ENCODE measurements at places on chromosomes 13 and 19.
A peak's percentile ranks its signal among the peaks of the same experiment; 100 is the strongest.

DNA sequence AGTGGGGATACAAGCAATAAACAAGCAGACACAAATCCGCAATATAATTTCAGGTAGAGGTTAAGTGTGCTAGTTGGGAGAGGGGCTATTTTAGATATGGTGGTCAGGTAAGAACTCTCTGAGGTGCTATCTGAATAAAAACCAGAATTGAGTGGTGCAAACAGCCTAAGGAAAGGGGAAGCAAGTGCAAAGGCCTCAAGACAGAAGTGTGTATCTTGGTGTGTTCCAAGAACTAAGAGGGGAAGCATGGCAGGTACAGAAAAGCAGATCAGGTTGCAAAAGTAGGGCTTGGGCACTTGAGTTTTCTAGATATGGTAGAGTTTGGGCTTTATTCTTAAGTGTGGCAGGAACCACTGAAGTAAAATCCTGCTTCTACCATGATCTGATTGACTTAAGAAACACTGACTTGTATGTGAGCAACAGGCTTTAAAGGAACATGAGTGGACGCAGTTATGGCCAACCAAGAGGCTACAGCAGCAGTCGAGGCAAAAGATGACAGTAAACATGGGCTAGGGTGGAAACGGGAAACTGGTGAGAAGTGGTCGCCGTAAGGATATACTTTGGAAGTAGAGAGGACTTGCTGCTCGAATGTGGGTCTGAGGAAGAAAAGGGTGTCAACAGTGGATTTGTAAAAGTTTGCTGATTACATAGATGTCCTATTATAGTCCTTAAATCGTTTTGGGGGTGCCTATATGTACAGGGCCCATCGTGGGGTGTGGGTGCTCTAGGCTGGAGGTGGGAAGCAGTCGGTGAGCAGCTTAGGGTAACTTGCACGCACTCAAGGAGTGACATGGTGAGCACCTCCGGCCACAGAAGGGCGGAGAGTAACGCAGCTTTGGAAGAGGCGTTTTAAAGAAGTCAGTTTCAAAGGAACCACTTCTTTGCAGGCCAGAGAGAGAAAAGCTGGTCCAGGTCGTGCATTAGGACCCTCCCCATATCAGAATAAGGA is 677 bp downstream of the TGDS start:
- ATAC-seq = peak; percentile 75

DNA sequence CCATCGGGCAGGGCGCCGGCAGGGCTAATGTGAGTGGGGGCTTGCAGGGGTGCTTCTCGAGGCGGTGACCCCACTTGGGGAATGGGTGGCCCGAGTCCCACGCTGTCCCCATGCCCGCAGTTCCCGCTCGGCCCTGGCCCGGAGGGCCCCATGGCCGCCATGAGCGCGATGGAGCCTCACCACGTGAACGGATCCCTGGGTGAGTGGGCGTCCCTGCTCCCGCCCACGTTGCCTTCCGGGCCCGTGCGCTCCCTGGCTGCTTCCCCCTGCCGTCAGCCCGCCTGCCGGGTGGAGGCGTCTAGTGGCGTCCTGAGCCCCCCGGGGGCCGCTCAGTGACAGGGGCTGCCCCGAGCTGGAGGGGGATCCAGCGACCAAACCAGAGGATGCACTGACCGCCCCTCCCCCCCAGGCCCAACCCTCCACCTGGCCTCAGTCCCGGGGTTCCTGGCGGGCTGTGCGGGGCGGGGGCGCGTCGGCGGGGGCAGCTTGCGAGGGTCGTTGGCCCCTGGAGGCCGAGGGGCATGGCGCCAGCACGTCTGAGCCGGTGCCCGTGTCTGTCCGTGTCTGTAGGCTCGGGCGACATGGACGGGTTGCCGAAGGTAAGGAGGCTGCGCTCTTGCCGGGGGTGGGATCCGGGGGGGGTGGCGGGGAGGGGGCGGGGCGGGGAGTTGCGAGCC is 4.8 kb downstream of the ISYNA1 start:
- no peak for ATAC-seq

- ATAC-seq = peak; percentile 73
Measured at GRCh38 chr19:46068345-46069258, 27.8 kb upstream of the IGFL4 start.

DNA sequence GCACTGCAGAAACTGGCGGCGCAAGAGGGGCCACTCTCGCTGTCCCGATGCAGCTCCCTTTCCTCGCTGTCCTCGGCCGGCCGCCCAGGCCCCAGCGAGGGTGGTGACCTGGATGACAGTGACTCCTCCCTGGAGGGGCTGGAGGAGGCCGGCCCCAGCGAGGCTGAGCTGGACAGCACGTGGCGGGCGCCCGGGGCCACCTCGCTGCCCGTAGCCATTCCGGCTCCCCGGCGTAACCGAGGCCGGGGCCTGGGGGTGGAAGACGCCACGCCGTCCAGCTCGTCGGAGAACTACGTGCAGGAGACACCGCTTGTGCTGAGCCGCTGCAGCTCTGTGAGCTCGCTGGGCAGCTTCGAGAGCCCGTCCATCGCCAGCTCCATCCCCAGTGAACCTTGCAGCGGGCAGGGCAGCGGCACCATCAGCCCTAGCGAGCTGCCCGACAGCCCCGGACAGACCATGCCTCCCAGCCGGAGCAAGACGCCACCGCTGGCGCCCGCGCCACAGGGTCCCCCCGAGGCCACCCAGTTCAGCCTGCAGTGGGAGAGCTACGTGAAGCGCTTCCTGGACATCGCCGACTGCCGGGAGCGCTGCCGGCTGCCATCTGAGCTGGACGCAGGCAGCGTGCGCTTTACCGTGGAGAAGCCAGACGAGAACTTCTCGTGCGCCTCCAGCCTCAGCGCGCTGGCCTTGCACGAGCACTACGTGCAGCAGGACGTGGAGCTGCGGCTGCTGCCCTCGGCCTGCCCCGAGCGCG is 12.4 kb downstream of the C19orf25 start:
- no peak for ATAC-seq

- no peak for ATAC-seq
Measured at GRCh38 chr19:11538232-11539036, at the start of gene CNN1. CNN1 (plus strand) TSS chr19:11538851; CDS start chr19:11538928, 77 bp downstream.

- no peak for ATAC-seq
Measured at GRCh38 chr19:44580366-44580895, 32.9 kb upstream of the IGSF23 start.

GRCh38 chr13:48562296-48563066 is 29.6 kb upstream of the RCBTB2 start:
- no peak for ATAC-seq

GRCh38 chr13:28872427-28873176 is 52.5 kb downstream of the MTUS2 start:
- ATAC-seq = no peak

DNA sequence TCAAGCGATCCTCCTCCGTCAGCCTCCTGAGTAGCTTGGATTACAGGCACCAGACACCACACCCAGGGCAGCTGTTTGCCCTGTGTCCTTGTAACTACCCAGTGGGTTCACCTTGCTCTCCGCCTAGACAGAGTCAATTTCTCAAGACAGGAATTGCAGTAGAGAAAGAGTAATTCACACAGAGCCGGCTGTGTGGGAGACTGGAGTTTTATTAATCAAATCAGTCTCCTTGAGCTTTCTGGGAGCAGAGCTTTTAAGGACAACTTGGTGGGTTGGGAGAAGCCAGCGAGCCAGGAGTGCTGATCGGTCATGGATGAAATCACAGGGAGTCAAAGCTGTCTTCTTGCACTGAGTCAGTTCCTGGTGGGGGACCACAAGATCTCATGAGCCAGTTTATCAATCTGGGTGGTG is 20.6 kb upstream of the ADGRE1 start:
- ATAC-seq = no peak

DNA sequence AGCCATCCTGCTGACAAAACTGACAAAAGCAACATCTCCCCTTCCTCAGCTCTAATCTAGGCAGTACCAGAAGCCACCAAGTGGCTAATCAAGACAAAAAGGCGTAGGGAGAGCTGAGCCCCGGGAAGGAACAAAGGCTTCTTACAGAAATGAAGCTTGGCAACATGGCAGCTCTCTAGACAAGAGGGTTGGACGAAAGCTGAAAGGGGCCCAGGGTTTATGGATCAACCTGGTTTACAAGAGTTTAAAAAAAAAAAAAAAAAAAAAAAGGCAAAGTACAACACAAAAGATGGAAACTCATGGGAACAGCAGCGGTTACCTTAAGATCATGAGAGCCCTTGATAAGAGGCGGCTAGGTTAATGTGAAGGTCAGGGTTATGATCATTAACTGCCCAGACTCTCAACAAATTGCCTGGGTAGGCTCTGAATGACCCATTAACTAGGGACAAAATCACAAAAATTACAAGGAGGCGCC is 14.0 kb downstream of the ZC3H4 start:
- no peak for ATAC-seq

DNA sequence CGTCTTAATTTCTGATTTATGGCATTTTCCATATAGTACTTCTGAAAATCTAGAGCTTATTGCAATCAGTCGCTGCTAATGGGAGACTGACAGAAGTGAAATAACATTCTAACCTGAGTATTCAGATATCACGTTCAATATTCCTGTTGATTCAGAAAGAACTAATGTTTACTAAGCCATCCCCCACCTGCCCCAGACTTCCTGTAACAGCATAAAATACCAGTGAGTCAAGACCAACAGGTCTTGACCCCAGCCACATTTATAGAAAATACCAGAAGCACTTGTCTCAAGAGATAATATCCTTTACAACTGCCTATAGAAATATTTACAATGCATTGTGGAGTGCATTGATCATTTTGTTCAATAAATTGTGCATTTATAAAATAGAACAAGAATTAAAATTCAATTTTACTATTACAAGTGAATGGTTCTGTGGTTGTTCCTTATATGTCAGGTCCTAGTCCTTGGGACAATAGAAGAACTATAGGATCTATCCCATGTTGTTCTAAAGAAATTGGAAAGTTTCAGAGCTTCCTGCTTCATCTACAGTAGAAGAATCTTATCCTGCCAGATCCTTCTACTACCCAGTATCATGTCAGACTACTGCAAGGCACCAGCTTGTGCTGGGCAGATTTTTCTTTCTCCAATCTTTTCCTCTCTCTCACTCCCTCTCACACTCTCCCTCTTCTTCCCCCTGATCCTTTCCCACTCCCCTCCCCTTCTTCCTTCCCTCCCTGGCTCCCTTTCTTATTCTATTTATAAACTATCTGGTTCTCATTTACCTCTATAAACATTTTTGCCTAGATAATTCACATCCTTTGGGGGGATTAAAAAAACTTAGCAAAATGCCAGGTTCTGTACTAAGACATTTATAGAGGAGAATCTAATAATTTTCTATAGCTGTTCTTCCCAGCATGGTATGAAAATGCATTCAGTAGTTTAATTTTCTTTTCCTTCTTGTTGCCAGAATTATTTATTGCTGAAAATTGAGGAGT is 629.9 kb downstream of the DIAPH3 start:
- ATAC-seq = peak; percentile 65

GRCh38 chr19:14003251-14004055 is 2.7 kb downstream of the RFX1 start:
- no peak for ATAC-seq

DNA sequence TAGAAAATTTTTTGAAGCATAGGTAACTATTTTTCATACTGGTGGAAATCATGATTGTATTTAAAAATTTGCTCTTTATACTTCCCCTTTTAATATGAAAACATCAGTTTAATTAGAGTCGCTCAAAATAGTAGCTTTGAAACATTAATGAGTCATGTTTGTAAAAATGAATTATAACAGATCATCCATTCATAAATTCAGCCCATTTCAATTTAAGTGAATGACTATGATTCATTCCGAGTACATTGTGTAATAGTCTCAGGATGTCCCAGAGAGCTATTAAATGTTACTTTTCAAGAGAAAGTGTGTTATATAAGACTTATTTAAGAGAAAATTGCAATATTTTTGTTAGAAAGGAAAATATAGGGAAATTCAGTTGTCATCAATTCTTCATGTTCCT is 111.0 kb downstream of the FNDC3A start:
- peak; percentile 44 for ATAC-seq

DNA sequence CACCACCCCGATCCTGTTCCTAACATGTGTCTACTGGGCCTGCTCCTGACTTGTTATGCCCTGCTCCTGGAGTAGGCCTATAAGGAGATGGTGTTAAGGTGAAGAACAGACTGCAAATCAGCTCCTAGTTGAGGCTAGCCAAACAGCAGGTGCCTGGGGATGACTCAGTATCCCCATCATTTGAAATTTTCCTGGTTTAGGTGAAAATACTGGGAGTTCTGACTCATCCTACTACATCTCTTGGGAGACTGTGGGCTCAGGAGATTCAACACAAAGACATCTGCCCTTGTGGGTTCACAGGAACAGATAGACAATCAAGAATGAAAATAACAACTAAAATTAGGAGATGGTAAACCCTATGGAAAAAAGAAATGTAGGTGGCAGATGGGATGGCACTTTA is 41.2 kb downstream of the BRD4 start:
- ATAC-seq = no peak
